ENCODE measurements at places on chromosomes 2 and 18.

DNA sequence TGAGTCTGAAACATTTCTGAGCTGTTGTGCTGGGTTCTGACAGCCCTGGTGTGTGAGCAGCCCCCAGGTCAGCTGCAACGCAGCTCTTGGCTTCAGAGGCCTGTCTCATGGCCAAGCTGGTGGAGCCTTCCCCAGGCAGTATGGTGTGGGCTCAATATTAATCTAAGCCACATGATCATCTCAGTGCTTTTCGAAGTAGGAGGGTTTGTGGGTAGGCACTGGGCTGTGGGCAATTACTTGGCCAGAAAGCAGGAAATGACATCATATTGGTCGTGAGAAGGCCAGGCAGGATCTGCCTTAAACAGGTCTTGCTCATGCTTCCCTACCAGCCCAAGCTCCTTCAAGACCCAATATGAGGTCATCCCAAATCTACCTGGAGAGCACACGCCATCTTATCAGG, 26.9 kb downstream of the LOXHD1 start:
- no peak for DNase-seq

- DNase-seq: no peak
These were observed 1383.7 kb downstream of the LRP1B start for GRCh38 chr2:140747090-140747489.

DNA sequence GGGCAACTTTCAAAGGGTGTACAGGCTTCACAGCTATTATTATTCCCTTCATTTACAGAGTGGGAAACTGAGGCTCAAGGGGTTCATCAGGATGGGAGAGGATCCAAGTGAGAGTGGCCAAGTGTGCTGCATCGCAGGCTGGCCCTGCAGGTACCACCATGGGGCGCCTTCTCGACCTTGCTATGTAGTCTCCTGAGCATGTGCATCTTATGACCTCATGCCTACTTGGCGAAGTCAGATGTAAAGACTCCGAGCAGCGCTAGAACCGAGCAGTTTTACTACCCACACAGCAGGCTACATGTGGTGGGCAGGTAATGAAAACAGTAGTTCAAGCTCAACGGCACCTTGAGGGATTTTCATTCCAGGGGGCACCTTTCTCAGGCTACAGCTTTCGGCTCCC, 42.0 kb downstream of the TFCP2L1 start:
- DNase-seq: no peak

- DNase-seq: no peak
These were observed 27.7 kb downstream of the TMEM182 start for GRCh38 chr2:102789349-102790090.

DNA sequence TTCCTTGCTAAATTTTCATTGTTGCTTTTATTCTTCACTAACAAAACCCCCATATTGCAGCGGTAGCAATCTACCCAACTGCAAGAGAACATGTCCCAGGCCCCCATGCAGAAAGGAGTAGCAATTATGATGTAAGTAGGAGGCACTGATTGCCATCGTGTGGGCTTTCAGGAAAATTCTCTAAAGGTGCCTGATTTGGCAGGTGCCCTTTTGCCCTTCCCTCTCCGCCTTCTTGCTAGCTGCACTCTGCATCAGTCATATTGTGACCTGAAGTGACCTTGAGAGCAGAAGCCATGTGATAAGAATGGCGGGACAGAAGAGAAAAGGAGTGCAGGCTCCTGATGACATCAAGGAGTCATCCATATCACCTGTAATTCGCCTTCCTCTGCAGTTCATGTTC, 112.1 kb downstream of the NCKAP5 start:
- DNase-seq: no peak

GRCh38 chr2:188852772-188853171, 121.4 kb upstream of the COL3A1 start:
- no peak for DNase-seq

- DNase-seq: no peak
These were observed 25.0 kb downstream of the DNER start for GRCh38 chr2:229689307-229689839.

DNA sequence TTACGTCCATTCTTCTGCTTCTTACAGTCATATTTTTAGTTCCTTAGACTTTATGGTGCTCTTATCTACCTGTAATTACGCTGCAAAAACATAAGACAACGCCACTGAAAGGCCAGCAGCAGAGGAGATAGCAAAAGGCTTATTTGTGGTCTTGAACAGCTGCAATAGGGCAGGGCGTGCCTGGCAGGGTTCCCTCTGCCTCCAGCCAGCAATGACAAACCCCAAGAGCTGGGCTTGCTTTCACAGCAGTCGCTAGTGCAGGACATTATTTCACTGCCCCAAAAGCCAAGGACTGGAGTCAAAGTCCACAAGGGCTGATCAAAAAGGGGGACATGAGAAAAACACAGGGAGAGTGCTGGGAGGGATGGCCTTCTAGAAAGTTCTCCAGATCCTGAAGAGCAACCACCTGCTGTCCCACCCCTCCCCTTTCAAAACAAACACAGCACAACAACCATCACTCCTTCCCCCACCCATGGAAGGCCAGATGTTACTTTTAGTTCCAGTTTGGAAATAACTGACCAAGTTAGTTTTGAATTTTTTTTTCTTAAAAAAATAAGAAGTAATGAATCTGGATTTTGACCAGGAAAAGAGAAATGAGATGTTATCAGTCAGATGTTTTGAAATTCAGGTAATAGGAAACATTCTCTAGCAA, 127.8 kb downstream of the RBMS1 start:
- DNase-seq: no peak

GRCh38 chr2:83109284-83109683, 1349.8 kb downstream of the SUCLG1 start:
- no peak for DNase-seq

DNA sequence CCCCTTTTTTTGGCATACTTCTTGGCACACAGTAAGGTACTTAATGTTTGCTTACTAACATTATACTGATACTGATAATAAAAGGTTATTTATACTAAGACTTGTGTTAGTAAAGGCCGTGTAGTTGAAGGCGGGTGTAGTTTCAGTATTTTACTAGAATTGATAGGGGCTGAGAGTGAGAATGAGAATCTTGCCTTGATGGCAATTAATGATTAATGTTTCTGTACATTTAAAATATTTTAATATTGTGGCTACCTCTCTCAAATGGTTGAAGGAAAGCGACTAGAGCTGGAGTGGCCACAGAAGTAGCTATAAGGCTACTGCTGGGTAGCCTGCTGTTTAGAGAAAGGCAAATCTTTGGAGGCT, 29.3 kb downstream of the PELI1 start:
- DNase-seq: no peak

DNA sequence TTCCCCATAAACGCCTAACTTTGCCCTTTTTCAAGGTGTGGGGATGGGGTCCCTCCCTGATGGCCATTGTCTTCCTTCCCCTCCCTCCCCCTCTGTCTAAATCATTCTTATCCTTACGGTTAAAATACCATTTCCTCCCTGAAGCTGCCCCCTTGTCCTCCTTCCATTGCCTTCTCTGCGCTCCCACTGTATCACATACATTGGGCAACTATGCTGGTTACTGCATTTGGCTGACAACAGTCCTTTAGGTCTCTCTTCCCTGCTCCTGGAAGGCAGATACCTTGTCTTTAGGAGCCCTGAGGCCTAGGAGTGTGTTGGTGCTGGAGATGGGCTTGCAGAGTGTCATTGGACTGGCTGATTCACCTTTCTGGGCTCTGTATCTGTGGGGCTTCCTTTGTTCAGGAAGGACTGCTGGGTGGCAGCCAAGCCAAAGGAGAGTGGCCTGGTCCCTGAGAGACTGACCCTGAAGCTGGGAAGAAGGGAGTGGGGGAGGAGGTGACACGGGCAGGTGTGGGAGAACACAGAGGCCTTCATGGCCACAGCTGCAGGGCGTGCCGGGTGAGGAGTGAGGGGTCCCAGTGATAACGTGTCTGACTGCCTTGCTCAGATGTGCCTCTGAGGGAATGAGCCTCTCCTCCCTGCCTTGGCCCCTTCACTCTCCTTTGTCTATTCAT, 2.2 kb downstream of the WNT6 start:
- DNase-seq: no peak

DNA sequence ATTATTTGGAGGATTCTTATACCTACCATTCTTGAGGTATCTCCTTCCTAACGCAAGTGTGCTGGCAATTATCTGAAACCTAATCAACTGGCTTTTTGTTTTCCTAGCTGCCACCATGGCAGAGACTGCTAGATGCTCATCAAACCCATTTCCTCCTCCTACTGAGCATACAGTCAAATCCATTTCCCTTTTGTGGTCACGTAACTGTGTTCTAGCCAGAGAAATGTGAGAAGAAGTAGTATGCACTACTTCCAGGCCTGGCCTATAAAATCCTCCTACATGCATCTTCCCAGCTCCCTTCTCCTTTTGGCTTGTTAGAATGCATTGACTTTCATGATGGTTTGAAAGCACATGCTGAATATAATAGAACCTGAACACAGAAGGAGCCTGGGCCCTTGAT, 494.1 kb upstream of the MEIS1 start:
- no peak for DNase-seq

DNA sequence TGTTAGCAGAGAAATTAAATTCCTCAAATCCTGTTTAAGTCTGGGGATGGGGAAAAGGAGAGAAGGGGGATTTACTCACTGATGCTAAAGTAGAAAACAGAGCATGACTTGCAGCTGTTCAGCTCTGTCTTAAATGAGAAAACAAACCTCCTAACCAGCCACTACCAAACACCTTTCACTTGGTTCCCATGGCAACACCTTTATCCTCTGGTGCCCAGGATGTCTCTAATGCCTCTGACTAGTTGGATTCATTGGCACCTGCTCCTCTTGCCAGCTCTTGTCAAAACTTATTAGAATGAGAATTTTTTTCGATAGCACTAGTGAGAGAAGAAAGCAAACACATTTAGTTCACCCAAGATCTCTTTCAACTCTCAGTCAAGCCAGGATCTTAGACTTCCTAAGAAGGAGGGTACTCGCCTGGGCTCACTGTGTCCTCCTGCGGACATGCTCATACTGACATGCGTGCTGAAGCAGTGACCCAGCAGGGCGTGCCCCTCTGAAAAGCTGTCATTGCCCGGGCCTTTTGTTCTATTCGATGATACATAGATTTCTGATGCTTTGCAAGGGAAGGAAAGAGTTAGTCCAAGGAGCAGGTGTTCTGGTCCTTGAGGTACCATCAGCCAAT, 656.0 kb upstream of the CELF4 start:
- no peak for DNase-seq

DNA sequence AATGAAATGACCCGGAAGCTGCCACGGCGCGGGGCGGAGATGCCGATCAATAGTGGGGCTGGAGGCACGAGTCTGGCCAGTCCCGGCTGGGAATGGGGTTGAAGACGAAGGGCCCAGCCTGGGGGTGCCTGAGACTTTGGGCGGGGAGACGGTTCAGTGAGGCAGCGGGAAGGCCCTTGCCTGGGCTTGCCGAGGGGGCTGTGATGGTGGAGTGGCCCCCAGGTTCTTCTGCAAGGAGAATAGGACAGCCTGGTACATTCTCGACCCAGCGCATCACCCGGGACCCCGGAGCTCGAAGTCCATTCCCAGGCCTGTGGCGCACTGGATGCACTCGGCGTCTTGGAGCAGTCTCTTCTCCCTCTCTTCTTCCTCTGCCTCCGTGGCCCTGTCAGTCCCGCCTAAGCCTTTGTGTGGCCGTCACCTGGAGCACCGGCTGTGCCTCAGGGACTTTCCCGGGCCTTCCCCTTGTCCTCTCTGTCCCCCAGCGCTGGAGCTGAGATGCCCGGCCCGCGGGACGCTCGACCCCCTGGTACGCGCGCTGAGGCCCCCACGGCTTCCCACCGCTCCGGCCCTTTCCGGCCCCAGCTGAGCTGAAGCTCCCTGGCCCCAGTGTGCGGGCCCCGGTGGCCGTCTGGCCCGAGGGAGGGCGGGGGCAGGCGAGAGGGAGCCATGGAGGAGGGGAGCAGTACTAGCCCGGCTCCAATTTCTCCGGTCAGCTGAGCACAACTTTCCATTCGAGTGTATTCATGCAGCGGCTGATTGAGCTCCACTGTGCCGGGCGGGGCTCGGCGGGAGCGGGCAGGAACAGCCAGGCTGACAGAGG, 8.0 kb downstream of the SIX3 start:
- peak; percentile 40 for DNase-seq

- DNase-seq: no peak
These were observed 12.7 kb downstream of the DGUOK start for GRCh38 chr2:73939419-73939818.

DNA sequence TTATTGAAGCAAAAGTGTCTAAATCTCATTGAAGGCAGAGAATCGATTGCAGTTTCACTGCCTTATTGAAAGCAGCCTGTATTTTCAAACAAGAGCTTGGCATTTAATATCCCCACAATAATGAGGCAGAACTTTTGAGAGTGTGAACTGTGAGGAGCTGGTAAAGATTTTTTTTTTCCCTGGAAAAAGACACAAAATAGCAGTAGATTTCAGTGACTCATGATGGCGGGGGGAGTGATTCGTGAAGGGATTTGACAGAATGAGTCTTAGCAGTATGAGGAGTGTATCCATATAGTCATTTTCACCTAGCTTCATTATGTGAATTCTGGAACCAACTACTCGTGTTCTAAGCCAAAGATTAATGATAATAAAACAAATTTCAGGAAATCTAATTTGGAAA, 242.9 kb downstream of the ARL6IP6 start:
- DNase-seq: no peak

DNA sequence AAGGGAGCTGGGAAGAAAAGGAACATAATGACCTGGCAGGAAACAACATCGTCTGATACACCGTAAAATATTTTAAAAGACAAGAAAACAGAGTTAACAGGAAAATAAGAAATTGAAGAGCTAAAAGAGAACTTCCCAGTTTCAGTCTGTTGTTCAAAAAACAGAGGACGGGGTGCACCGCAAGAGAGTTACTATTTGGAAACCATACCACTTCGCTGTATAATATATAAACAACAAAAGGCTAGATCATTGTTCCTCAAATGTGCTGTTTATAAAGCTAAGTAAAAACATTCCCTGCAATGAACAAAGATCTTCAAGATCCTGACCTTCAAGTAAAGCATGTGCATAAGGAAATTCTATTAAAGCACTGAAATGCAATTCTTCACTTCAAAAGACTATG, 2.1 kb downstream of the PPP3R1 start:
- DNase-seq: no peak

DNA sequence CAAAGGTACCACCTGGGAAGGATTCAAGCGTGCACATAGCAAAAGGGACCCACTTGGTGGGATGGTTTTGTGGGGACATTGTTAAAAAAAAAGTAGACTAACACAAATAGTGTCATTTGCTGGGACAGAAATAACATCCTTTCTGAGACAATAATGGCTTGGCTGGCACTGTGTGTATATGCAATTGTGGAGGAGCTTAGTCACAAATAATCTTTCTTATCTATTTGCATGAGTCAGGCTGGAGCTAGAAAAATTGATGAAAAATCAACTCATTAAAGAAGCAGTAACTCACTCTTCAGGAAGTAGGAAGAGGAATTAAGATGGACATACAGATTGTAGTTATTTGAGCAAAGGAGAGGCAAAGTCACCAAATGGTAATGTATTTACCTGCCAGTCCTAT, 29.5 kb upstream of the ITGB6 start:
- DNase-seq: no peak

- DNase-seq: no peak
These were observed 194.8 kb downstream of the TFCP2L1 start for GRCh38 chr2:121090088-121090715.

- DNase-seq: no peak
These were observed 590.5 kb upstream of the SLC8A1 start for GRCh38 chr2:41042343-41042742.

- DNase-seq: no peak
These were observed 30.5 kb upstream of the PEX13 start for GRCh38 chr2:60987041-60987440.

GRCh38 chr18:56831988-56832387, 180.8 kb downstream of the WDR7 start:
- DNase-seq: no peak

GRCh38 chr18:50862401-50862800, 16.5 kb upstream of the ME2 start:
- DNase-seq: no peak

Measured in Calu3 (cell line).